Forelimb muscle (tissue), 1 donor: ENCODE measurements at places on chromosomes 5 and 9.
A peak's percentile ranks its signal among the peaks of the same experiment; 100 is the strongest.

DNA sequence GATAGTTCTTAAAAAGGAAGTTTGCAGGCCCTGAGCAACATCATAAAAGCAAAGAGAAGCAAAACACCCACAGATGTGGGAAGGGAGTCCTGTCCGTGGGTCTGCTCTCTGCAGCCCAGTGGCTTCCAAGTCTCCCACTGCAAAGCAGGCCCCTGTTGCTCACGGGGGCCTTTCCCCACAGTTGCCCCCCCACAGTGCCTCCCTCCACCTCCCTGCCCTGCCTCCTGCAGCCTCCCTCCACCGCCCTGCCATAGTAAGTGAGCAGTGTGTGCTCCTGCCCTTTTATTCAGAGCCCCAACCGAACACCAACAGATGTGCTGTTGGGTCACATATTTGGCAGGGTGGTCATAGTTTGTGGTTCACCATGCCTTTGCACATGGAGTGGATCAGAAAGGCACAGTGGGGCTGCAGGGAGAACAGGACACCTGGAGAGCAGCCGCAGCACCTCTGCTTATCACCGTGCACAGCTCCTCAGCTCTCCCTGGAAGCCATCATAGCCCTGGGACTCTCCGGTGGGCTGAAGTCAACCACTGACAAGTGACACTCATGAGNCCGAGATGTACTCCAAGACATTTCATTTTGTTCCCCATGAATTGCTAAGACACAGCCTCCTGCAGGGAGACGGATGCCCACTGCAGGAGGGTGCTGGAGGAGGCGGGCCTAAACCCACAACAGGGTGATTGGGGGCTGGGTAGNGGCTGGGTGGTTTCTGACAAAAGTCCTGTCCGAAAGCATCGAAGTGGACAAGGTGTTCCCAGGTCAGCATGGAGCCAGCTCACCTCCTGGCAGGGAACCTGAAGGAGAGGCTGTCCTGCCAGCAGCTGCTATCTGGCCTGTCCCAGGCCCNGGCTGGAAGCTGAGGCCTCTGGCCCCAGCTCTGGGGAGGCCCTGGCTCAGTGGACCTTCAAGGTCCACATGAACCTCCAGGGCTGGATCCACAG lies 278.9 kb downstream of the GADD45G start:
- DNase-seq: no peak

GRCh38 chr9:4061717-4062116 lies 238.2 kb downstream of the GLIS3 start:
- DNase-seq: no peak

DNA sequence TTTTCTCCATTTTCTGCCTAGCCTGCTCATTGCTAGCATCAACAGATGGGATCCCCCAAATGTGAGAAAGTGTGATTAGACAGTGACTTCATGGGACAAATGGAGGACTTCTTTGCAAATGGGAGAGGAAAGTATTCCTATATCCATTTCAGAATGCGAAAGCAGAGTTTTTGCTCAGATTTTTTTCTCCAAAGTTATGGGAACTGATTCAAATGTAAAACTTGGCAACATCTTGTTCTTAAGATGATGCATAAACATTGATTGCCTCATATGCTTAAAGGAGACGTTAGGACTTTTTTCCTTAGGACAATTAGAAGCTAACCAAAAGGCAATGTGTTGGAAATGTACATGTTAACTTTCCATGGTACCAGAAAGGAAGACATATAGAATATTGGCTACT lies 704.3 kb upstream of the ZNF608 start:
- peak; percentile 65 for DNase-seq

- DNase-seq: no peak
Measured at GRCh38 chr9:80698725-80699410, 990.5 kb downstream of the TLE1 start.

GRCh38 chr5:102418531-102418930 lies 80.3 kb downstream of the SLCO6A1 start:
- no peak for DNase-seq

DNA sequence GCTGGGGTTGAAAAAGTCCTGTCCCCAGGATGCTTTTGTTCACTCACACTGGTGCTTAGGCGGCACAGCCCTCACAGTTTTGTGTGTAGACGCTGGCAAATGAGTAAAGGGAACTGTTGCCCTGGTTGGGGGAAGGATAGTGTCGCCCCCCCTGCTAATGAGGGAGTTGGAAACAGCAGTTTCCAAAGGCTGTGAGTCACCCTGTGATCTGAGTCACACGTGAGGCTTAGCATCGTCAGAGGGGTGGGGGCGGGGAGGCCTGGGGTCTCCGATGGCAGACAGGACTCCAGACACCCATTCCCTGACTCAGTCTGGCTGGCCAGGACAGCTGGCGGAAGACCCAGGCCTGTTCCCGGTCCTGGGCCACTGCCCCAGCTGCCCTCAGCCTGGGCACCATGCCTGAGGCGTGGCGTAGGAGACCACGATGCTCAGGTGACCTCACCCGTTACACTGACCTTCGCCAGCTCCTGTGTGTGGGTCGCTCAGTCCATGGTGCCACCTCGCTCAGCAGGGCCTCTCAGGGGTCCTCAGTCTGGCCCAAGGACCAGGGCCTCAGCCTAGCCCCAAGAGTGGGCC lies 2.9 kb downstream of the DNAJB5 start:
- no peak for DNase-seq
